ENCODE measurements at places on chromosomes 2 and 18.

DNA sequence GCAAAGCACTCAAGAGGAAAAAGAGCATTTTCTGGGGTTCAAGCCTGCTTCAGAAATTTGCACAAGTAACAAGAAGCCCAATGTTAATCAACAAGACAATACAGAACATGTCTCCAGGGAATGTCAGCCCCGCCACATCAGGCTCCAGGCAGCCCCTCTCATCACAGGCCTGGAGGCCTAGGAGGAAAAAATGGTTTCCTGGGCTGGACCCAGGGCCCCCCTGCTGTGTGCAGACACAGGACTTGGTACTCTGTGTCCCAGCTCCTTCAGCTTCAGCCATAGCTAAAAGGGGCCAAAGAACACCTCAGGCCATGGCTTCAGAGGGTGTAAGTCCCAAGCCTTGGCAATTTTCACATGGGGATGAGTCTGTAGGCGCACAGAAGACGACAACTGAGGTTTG, 802.9 kb upstream of the KLHL29 start:
- DNase-seq, result no peak

DNA sequence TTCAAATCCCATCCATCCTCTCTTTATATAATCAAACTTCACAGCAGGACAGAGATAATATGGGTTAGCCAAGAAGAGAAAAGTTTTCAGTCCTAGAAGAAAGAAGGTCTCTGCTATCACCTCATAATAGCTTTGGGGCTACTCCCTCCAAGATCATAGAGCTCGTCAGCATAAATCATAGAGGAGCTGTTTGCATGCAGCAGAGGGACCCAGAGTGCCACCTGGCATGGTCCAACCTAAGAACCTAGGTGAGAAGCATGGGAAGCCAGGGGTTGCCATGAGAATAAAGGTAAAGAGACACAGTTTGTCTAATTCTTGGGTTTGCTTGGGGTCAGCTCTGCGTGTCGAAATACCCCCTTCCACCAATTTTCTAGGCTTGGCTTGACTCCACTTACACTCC, 87.1 kb upstream of the CYP1B1 start:
- no peak for DNase-seq

- DNase-seq, result no peak
Observed at GRCh38 chr18:73007195-73007914, 139.6 kb upstream of the NETO1 start.

DNA sequence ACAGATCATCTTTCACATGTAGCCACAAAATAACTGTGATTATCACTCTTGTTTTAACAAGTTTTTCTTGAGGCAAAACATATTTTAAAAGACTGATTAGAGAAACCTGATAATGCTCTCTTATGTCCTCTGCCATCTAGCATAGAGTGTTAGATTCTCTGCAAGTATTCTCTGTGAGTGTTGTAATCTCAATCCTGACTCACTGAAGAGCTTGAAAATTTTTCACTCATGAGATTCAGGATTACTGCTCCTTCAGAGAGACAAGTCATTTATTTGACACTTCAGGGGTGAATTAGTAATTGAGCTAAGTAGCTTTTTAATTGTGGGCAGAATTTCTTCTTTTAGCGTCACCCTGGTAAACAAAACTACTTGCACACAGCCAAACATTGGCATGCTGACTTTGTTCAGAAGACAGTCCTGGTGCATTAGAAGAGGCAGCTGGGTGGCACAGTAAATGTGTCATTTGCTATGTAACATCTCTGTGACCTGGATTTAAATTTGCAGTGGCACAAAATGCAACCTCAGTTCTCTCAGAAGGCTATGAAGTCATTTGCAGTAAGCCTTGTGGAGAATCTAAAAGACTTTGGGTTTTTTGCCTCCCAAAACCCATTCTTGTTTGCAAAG, 172.9 kb downstream of the LRP1B start:
- DNase-seq, result no peak

- DNase-seq, result no peak
Observed at GRCh38 chr2:27721335-27721734, 50.2 kb upstream of the MRPL33 start.

GRCh38 chr2:239609162-239609561, 208.3 kb upstream of the HDAC4 start:
- no peak for DNase-seq

Measured in CD4-positive, alpha-beta T cell treated with Interleukin-4 for 4 hours (primary cell).